ENCODE measurements at places on chromosomes 4 and X.

DNA sequence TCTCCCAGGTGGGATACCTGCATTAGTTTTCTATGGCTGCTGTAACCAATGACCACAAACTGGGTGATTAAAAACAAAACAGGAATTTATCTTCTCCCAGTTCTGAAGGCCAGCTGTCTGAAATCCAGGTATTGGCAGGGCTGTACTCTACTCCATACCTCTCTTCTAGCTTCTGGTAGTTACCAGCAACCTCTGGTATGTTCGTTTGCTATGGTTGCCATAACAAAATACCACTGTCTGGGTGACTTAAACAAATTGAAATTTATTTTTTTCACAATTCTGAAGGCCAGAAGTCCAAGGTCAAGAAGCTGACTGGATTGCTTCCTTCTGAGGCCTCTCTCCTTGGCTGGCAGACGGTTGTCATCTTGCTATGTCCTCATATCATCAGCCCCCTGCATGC is 642.1 kb upstream of the TENM3 start:
- DNase-seq: no peak

GRCh38 chr4:168679819-168680218 is 183.0 kb downstream of the PALLD start:
- no peak for DNase-seq

- no peak for DNase-seq
Measured at GRCh38 chr4:102543030-102543928, 42.1 kb downstream of the NFKB1 start.

GRCh38 chr4:105061136-105061696 is 85.5 kb upstream of the TET2 start:
- DNase-seq: peak; percentile 16

DNA sequence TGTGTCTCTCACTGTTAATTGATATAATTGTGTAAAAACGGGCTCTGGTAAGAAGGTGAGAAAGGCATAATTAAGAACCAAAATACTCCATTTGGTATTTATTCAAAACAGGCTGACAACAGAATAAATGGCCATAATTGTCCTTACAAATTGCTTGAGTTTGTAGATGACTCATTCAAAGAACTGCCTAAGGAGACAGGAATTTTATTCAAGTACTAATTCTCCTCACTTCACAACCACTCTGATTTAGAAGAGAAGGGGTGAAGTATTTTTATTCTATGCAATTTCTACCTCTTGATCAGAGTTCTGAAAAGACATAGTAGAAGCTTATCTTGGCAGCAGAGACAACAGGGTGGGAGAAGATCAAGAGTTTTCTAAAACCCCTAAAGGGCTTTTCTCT is 43.1 kb downstream of the ATP11C start:
- no peak for DNase-seq

All from NCI-H2029 (cell line).